ENCODE measurements at places on chromosomes 12 and 14.
A peak's percentile ranks its signal among the peaks of the same experiment; 100 is the strongest.

DNA sequence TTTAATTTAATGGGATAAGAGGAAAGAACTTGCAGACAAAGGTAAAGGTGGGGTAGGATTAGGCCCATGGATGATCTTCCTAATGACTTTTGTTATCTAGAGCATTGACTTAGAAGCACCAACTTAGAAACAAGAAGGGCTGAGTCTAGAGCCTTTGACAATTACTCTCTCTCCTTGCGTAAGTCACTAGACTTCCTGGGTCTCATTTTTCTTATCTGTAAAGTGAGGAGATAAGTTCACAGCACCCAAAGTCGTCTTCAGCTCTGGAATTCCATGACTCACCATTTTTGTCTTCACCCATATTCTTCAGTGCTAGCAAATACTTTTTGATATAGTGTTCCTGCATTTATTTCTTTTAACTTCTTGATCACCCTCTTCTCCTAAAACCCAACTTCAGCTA, 75.7 kb downstream of the SSPN start:
- no peaks in the 10 kb centered on the region for H3K27me3 ChIP-seq
- H3K4me3 ChIP-seq = no peak overlapping the region
- no peak overlapping the region for H3K27ac ChIP-seq
- no peak for DNase-seq
- H3K36me3 ChIP-seq = no peaks in the 10 kb centered on the region

- H3K27me3 ChIP-seq = no peaks in the 10 kb centered on the region
- H3K4me3 ChIP-seq = no peak overlapping the region
- H3K27ac ChIP-seq = no peak overlapping the region
- peaks cover 6% of the 10 kb centered on the region for H3K4me1 ChIP-seq
- no peaks in the 10 kb centered on the region for H3K36me3 ChIP-seq
Observed at GRCh38 chr14:90797451-90797850, 18.8 kb downstream of the TTC7B start.

- H3K27me3 ChIP-seq = no peaks in the 10 kb centered on the region
- no peaks in the 10 kb centered on the region for H3K36me3 ChIP-seq
- peaks cover 5% of the 10 kb centered on the region for H3K4me1 ChIP-seq
- DNase-seq = no peak
- peak overlapping the region; percentile 63 for H3K27ac ChIP-seq
- H3K4me3 ChIP-seq = no peak overlapping the region
Observed at GRCh38 chr12:109115404-109115757, 1.0 kb upstream of the ACACB start.

GRCh38 chr12:105567061-105567460, 236.6 kb downstream of the C12orf75 start:
- H3K36me3 ChIP-seq = no peaks in the 10 kb centered on the region
- no peaks in the 10 kb centered on the region for H3K27me3 ChIP-seq
- H3K27ac ChIP-seq = no peak overlapping the region
- no peak for DNase-seq
- H3K4me3 ChIP-seq = no peak overlapping the region
- H3K4me1 ChIP-seq = no peaks in the 10 kb centered on the region

DNA sequence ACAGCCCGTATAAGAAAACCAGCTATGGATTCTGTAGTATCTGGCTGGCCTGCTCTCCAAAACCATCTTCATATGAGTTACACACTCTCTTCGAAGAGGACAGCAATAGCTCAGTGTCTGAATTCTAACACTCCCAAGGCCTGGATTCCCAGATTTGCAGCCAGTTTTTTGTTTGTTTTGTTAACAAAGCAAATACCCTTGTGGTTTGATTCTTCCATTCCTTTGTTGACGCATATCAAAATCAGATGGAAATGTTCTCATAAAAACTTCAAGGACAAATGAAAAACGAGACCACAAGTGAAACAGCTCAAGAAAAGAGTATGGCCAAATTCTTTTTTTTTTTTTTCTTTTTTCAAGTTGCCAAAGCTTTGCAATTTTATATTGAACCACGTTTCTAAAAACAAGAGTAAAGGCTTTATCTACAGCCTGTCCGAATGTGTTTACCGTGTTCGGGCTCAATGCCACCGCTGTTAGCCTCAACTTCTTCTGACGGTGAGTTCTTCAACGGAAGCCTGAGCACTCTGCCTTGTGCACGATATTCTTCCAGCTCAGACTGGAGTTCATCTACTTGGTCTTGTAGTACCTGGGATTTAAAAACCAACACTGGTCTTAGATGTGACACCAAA, 67.5 kb downstream of the NIN start:
- H3K27me3 ChIP-seq = no peaks in the 10 kb centered on the region
- no peak for DNase-seq
- H3K4me1 ChIP-seq = no peaks in the 10 kb centered on the region
- no peak overlapping the region for H3K4me3 ChIP-seq
- no peak overlapping the region for H3K27ac ChIP-seq

GRCh38 chr14:103395244-103395643, 10.0 kb downstream of the MARK3 start:
- no peaks in the 10 kb centered on the region for H3K27me3 ChIP-seq
- H3K27ac ChIP-seq = peak overlapping the region; percentile 21
- no peak for DNase-seq
- no peak overlapping the region for H3K4me3 ChIP-seq

DNA sequence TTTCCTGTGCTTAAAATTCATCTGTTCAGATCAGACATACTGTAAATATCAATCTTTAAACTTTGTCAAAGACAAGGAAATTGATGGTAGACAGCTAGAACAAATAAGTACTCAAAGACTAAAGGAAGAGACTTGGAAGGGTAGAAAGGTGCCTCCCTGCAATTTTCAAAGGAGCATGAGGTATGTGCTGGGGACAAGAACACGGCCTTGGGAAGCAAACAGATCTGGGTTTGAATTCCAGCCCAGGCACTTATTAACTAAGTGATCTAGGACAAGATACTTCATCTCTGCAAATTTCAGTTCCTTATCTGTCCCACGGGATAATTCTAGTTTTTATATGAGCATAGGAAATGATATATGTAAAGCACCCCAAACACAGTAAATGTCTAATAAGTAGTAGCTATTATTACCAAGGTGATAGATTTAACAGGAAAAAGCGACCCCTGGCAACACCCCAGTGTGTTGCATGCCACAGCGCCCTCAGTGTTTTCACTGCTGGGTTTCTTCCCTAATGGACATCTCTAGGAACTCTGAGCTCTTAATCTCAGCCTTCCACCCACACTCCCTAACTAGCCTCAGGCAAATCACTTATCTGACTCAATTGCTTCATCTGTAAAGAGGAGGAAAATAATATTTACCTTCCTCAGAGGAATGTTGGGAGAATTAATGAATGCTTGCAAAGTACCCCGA, 44.7 kb upstream of the BMP4 start:
- no peak overlapping the region for H3K27ac ChIP-seq
- no peaks in the 10 kb centered on the region for H3K36me3 ChIP-seq
- no peaks in the 10 kb centered on the region for H3K27me3 ChIP-seq
- no peaks in the 10 kb centered on the region for H3K4me1 ChIP-seq

DNA sequence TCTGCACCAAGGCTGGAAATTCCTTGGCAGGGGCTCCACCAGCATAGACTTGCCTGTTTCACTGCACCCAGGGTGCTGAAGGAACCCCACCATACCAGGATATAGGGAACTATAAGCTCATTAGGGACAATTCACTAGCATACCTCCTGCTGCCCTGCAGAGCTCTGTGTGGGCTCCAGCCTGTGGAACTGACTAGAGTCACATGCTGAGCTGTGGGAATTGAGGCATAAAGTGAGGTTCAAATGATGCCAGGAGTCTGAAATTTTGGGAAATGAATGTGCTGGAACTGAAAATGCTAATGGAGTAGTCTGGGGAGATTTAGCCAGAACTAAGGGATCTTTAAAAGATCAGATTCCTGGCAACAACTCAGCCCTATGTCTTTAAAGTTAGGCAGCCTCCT, 7.3 kb upstream of the EMP1 start:
- H3K4me3 ChIP-seq = no peak overlapping the region
- no peaks in the 10 kb centered on the region for H3K36me3 ChIP-seq
- no peak overlapping the region for H3K27ac ChIP-seq
- no peak for DNase-seq
- H3K4me1 ChIP-seq = no peaks in the 10 kb centered on the region
